ENCODE measurements at places on chromosomes 5 and 9.

- DNase-seq, result no peak
These were observed 237.4 kb downstream of the NR3C1 start for GRCh38 chr5:143166090-143166489.

DNA sequence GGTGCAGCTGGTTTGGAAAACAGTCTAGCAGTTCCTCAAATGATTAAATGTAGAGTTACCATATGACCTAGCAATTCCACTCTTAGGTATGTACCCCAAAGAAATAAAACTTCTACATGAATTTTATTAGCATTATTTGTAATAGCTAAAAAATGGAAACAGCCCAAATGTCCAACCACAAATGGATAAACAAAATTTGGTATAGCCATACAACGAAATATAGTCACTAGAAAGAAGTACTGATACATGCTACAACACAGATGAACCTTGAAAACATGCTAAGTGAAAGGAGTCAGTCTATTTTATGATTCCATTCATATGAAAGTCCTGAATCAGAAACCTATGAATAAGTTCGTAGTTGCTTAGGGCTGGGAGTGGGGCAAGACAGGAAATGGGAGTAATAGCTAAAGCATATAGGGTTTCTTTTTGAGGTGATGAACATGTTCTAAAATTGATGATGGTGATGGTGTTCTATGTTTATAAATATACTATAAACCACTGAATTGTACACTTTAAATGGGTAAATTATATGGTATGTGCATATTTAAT lies 6.3 kb downstream of the GDF9 start:
- no peak for DNase-seq

- DNase-seq, result no peak
These were observed 28.9 kb upstream of the RECK start for GRCh38 chr9:36007852-36008251.

DNA sequence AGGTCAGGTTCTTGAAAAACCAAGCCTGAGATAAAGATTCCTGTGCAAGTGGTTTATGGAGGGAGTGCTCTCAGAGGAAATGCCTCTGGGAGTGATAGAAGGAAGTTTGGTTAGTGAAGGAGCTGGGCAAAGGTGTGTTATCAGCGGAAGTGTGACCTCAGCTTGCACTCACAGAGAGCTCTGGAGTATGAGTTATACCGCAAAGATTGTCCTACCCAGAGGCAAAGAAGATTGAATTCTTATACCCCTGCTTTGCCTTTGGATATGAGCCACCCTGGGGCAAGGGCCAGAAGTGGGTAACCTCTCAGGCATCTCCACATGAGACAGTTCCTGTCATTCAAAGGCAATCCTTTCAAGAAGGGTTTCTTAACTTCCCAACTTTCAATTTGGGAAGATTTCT lies 145.6 kb downstream of the MUSK start:
- no peak for DNase-seq

GRCh38 chr9:14180093-14180959 lies 133.6 kb downstream of the NFIB start:
- no peak for DNase-seq

DNA sequence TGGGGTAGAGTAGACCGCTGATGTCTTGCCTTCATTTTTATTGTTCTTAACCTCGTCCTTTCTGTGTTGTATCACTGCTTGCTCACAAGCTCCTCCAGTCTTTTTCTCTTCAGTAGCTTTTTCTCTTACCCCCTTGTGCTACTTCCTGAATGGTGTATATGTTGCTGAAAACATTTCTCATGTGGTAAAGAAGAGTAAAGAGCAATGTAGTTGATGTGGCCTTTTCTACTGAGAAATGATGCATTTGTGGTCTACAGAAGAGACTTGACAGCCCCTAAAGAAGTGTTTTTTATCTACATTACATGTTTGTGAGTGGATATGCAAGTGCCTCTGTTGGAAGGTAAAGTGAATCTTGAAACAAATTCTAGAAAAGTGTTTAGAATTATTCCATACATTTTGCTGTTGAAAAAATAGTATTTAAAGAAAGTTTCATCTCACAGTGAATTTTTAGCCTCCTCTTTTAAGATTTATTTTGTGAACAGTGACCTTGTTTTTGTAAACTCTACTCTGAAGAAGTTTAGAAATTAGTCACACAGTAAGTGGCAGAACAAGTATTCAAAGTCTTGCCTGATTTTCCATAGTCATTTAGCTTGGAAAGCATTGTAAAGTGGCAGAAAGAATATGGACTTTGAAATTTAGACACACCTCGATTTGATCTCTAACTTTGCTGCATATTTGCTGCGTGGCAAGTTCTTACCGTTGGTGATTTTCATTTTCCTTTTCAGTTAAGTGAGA lies 17.4 kb downstream of the CDC42SE2 start:
- DNase-seq, result no peak

DNA sequence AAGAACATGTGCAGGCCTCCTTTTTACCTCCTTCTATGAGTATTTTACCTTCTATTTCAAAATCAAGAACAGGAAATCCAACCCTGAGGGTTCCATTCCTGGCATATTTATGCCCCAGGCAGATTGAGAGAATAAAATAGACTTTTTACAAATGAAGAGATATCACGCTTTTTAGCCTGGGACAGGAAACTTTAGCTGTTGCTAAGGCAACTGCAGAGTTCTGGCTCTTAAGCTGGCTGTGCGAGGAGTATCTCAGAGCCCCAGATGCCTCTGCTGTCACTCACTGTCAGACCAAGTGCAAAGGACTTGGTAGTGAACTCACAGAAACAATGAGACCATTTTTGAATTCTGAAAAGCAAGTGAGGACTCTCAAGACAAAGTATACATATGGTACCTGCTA lies 69.5 kb upstream of the HSPB3 start:
- DNase-seq, result no peak

GRCh38 chr5:2382776-2383697 lies 368.4 kb downstream of the IRX2 start:
- DNase-seq, result peak; percentile 19

DNA sequence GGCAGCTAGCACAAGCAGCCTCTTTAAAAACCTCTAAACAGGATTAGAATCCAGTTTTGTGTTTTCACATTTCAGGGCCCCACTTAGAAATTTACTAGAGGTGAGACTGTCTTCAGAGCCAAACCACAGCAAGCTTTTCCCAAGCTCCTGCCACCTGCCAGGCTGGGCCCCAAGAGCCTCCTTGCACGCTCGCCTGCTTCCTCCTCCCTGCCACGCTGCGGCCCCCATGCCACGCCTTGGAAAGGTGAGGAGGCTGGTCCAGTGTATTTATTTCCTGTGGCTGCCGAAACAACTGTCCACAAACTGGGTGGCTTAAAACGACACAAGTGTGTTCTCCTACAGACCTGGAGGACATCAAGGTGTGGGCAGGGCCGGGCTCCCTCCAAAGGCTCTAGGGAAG lies 43.4 kb downstream of the NKX2-5 start:
- no peak for DNase-seq

DNA sequence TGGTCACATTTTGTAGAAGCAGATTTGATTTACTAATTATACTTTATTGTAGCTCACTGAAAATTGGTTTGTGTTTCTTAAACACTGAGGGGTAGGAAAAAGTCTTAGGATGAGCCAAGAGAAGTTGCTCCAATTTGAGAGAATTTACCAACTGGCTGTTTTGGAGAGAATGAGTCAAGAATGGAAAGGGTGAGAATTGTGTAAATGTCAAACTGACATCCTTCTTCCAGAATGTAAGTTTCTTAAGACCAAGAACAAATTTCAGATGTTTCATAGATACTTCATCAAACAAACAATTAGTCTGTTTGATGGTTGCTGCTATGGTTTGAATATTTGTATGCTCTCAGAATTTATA lies 106.2 kb upstream of the TXNDC8 start:
- no peak for DNase-seq

- DNase-seq, result no peak
These were observed 9.2 kb downstream of the ENC1 start for GRCh38 chr5:74631081-74631953.

GRCh38 chr5:171997011-171997410 lies 9.4 kb downstream of the FBXW11 start:
- DNase-seq, result no peak

- no peak for DNase-seq
These were observed 407.7 kb upstream of the IRX1 start for GRCh38 chr5:3187771-3188425.

DNA sequence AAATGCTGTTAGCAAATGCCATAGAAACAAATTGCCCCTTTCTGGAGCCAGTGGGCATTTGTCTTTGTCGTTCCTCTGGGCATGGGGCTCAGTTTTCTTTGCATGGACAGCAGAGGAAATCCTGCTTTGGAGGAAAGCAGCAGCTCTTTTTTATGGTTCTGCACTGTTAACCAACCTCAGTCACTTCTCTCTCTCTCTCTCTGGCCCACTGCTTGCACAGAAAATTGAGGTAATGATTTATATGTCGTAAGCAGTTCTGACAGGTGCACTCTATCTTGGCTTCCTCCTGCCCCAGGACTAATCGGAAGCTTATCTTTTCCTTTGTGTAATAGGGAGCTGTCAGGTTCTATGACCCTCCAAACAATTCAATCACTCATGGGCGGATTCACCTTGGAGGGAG lies 159.6 kb upstream of the GPR151 start:
- DNase-seq, result peak; percentile 36

GRCh38 chr5:65423623-65424022 lies 58.1 kb downstream of the ADAMTS6 start:
- no peak for DNase-seq

DNA sequence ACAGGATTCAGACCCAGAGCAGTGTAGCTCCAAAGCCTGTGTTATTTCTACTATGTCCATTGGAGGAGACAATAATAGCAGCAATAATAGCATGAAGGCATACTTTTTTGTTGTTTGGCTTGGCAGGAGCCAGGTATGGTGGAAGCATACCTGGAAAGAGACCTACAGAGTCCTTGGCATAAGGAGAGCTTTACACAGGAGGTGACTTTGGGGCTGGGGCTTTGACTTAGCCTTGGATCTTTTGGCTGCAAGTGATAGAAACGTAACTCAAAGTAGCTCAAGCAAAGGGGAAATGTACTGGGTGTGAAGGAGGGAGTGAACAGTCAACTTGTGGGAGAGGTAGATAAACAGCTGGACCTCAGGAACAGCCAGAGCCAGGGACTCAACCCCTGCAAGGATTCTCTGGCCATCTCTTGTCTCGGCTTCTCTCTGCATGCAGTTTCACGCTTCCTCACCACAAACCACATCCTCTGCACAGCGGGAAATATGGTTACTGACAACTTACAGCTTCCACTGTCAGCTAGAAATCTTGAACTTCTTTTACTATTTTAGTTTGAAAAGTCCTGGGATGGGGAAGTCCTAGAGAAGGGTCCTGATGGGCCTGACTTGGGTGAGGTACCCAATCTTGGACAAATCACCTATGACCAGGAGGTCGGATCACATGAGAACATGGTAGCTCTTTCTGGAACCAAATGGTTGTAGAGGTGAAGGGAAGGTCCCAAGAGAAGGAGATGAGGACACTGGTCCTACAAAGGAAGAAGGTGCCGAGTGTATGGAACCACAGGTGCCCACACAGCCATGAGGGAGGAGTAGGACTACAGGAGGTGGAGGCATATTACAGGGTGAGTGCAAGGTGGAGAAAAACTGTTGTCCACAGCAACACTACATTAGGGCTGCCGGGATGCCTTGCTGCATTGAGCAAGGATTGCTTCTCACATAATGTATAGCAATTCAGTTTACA lies 47.0 kb upstream of the TGFBR1 start:
- DNase-seq, result no peak

- peak; percentile 45 for DNase-seq
These were observed 4.2 kb downstream of the AK1 start for GRCh38 chr9:127873223-127873691.

- DNase-seq, result no peak
These were observed 12.3 kb downstream of the RMI1 start for GRCh38 chr9:83992901-83993300.

- DNase-seq, result no peak
These were observed 299.3 kb downstream of the ENC1 start for GRCh38 chr5:74341221-74341620.

- no peak for DNase-seq
These were observed 36.8 kb downstream of the UGT3A2 start for GRCh38 chr5:36029914-36030313.

DNA sequence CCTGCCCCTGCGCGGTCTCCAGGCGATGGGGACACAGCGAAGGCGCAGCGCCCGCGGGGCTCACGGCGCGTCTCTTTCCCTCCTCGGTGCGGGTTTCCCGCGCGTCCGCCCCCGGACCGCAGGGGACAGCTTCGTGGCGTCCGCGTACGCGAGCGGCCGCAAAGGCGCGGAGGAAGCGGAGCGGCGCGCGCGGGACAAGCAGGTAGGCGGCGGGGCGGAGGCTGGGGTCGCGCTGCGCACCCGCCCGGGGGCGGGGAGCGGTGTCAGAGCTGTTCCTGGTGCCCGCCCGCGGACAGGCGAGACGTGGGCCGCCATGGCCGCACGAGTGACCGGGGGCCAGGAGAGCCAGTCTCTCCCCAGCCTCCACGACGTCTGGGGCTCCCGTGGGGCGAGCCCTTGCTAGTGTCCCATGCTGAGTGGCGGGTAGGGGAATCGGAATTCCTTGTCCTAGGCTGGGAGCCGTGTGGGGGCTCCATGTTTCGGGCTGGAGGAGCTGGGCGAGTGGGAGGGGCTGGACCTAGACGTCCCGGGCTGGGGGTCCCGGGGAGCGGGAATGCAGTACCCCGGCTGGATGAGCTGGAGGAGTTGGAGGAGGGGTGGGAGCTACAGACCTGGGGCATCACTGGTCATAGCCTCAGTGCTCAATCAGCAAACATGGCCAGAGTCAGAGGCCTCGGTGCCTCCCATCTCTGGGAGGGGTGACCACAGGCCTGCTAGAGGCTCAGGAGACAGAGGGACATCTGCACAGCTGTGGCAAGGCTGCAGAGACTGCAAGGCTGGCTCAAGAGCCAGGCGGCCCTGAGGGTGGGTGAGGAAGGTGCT lies 968 bp downstream of the NKD2 start:
- DNase-seq, result no peak

DNA sequence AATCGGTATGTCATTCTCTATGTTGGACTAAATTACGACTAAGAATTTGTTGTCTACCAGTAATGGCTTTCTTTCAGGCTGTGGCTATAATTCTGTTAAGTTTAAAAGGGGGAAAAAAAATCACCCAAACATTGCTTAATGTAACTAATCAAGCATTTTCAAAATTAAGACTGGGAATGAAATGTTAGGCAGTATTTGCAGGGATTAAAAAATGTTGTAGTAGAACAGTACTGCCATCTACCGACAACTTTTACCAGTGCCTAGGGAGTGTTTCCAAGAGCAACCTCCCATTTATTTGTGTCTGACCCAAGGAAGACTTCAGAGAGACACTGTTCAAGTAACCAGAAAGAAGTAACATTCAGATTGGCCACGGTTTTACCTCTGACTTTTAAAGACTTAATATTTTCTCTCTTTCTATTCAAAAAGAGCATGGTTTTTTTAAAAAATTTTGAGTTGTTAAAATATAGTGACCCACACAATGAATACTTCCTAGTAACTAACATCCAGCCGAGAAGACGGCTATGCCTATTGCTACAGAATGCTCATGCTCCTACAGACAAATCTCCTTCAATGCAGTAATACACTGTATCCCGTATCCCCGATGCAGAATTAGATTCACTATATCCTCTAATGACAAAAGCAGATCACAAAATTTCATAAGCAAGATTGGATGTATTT lies 92.4 kb downstream of the ARL15 start:
- peak; percentile 91 for DNase-seq

- DNase-seq, result peak; percentile 55
These were observed 56.7 kb downstream of the GADD45G start for GRCh38 chr9:89661391-89661949.

Data from kidney (tissue), 22 donors.